NCI-H2081 (cell line): ENCODE measurements at places on chromosomes 11 and 22.
A peak's percentile ranks its signal among the peaks of the same experiment; 100 is the strongest.

DNA sequence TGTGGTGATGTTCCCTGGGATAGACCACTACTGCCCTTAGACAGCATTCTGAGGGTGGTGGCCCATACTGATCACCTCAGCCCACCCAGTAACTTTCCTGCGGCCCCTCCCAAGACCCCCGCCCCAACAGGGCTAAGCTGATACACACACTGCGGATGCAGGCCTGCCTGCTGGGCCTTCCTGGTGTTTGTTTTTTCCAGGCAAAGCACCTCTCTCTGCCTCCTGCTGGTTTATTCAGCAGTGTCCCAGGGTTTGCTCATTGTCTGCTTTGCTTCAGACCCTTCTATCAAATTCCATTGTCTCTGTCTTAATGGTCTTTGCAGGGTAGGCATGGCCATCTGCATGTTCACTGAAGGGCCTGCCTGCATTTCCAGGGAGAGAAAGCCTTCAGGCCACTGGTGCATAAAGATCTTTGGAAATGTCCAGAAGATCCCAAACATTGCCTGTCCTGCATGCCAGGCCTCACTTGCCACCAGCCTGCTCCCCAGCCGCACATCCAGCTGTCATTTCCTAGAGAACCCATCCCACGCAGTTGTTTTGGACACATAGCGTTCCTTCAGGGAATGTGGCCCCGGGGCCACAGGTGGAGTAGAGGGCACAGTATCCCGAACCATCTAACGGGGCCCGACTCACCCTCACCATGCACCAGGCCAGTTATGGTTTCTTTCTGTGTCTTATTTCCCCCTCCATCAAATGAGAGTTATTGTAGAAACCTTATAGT is 50.2 kb downstream of the BCR start:
- no peak for DNase-seq

GRCh38 chr11:88131764-88132470 is 43.3 kb downstream of the RAB38 start:
- no peak for DNase-seq

DNA sequence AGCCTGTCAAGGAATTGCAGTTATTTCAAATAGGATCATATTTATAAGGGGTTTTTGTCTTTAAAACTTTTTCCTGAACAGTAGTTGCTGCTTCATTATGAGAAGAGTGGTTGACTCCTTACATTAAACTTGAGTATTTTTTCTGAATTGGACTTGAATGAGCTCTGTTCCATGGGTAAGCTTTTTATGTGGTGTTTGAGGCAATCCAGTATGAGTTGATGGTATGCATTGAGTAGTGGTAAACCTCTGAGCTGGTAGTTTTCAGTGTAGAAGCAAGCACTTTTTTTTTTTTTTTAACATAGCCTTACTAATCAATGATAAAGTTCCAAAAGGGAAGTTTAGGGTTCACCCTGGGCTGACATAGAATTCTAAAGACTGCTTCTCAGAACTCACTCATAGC is 3.4 kb downstream of the KMT2A start:
- DNase-seq, result no peak

DNA sequence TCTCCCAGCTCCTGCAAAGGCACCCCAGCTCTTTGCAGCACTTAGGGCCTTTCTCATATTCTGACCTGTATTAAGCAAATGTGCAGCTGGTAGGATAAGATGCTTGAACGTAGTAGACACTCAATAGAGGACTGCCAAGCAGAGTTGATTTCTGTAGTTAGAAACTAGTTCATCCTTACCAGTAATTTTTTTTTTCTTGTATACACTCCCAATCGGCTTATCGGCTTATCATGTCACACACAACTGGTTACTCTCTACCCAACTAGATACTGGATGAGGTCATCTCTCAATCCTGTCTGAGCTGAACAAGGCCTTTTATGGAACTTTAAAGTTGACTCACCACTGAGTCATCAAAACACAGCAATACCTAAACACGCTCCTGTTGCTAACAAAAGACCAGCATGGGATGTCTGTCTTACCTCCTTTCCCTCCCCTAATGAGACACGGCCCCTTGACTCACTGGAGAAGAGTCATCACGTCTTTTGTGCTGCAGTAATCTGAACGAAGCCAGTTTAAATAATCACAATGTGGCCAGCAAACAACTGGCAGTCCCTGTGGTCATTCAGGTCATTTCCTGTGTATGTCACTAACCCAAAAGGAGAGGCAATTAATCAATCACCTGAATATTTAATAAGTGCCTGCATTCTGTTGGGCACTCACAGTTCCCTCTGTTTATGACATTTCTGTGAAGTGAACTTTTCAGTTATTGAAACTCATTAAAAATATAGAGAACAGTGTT is 7.5 kb upstream of the WEE1 start:
- peak; percentile 55 for DNase-seq

- DNase-seq, result peak; percentile 43
Observed at GRCh38 chr11:57277845-57278720, 41.0 kb upstream of the APLNR start.

DNA sequence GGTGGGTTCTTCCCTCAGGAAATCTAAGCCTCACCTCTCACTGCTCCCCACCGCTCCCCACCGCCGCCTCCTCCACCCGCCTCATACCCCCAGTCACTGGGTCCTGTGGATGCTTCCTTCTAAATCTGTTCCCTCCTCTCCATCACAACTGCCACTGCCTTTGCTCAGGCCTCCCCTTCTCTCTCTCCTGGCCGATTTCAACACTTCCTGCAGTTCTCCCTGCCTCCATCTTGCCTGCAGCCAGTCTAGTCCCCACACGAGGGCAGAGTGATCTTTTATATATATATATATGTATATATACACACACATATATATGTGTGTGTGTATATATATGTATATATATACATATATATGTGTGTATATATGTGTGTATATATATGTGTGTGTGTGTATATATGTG is 27.8 kb downstream of the CREB3L1 start:
- no peak for DNase-seq

GRCh38 chr22:46363611-46364321 is 28.3 kb downstream of the TRMU start:
- DNase-seq, result no peak
